ENCODE measurements at places on chromosomes 13 and 19.

DNA sequence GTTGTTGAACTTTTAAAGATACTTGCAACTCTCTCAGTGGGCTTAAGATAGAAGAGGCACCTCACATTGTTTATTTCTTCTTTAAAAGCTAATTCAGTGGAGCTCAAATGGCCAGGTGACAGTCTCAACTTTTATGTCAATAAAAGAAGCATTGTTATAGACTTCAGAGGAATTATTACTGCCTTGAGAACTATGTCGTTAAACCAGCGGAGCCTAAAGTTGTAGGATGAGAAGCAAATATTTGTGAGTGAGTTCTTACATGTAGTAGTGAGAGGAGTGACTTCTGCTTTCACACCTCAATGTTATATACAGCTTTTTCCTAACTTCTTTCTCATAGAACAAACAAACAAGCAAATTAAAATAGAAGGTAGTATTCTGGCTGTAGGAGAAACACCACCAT is 31.2 kb upstream of the DGKH start:
- no peak for DNase-seq

- no peak for DNase-seq
Measured at GRCh38 chr13:59774491-59774971, 389.2 kb downstream of the DIAPH3 start.

- no peak for DNase-seq
Measured at GRCh38 chr19:10228393-10228792, 2.7 kb downstream of the S1PR2 start.

- DNase-seq: no peak
Measured at GRCh38 chr19:33399081-33399744, 25.7 kb downstream of the CEBPG start.

DNA sequence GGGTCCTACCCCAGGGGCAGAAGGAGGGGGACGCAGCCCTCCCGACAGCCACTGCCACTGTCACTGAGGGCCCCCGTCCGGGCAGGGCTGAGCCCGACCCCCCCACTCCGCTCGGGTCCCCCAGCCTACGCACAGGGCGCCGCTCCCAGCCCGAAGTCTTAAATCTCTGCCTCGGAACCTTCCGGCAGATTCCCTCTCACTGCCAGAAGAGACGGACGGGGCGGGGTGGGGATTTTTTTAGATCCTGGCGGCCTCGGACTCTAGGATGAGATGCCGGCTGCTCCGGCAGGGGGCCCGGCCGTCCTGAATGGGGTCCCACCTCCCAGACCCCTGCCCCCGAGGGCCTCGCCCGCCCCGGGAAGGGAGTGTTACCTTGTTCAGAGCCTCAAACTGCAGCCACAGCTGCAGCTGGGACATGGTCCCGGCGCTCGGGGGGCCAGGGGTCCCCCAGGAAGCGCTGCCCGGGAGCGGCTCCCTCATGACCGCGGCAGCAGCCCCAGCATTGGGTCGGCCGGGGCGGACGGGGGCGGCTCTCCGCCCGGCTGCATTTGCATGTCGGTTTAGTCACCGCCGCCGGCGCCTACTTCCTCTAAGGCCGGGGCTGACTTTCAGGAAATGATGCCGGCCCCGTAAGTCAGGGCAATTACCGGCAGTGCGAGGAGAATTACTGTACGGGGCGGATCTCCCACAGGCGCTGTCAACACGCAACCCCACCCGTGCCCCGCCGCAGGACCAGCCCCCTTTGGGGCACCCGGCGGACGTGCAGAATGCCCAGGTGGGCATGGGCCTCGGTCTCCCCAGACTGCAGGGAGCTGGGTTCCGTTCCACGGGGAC is 28.1 kb downstream of the GPX4 start:
- DNase-seq: peak; percentile 73

DNA sequence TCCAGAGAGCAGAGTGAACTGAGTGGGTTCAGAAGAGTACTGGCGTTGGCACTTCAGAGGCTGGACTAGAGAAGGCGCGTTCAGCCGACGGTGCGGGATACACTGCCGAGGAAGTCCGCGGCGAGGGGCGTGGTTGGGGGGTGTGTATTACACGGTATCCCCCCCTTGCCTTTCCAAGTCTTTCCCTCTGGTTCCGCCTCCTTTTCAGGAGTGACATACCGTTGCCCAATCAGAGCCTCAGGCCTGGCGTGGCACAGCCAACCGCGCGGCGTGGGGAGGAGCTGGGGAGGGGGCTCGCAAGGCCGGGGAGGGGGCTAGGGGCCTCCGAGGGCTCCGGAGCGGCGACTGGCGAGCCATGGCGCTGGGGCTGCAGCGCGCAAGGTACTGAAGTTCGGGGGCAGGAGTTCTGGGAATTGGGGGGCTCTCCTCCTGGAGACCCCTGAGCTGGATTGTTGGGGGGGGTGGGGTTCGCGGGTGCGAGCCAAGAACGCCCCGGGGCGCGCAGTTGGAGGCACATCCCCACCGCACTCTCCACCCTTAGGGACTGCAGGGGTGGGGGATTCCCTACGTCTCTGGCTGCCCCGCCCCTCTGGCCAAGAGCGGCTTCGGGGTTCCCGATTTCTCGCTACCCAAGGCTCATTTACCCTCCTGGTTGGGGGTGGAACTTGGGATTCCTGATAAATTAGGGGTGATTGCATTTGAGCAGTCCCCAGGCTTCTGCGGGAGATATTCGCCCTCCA is at the start of gene HIF3A:
Gene HIF3A (plus strand): TSS at position 321 of the 740 bp plus-strand sequence. CDS start 35 bp downstream, at position 356.
- no peak for DNase-seq

DNA sequence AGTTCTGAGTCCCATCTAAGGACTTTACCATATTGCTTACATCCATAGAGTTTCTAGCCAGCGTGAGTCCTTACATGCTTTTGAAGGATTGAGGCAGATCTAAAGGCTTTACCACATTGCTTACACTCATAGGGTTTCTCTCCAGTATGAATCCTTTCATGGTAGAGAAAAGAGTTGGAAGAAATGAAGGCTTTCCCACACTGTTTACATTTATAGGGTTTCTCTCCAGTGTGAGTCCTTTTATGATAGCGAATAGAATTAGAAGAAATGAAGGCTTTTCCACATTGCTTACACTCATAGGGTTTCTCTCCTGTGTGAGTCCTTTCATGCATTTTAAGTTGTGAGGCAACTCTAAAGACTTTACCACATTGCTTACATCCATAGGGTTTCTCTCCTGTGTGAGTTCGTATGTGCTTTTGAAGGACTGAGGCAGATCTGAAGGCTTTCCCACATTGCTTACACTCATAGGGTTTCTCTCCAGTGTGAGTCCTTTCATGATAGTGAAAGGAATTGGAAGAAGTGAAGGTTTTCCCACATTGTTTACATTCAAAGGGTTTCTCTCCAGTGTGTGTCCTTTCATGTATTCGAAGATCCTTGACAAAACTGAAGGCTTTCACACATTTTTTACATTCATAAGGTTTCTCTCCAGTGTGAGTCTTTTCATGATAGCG is 8.4 kb upstream of the ZNF433 start:
- no peak for DNase-seq
